MV-4-11 (cell line): ENCODE measurements at places on chromosomes 5 and 9.

DNA sequence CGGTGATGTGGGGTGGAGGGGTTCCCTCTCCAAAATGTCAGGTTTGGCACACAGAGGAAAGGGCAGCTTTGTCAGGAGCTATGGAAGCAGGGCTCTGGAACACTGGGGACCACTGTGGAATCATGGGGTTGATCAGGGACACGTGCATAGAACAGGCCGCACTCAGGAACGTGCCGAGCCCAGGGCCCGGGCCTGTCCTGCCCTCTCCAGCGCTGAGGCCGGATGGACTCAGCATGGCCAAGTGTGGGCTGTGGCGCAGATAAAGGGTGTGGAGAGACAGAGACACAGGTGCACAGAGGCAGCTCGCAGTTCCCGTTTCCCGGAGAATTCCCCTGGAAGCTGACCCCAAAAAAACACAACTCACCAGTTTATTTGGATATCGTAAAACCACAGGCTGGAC is 37.8 kb upstream of the SLC6A3 start:
- no peak for DNase-seq

DNA sequence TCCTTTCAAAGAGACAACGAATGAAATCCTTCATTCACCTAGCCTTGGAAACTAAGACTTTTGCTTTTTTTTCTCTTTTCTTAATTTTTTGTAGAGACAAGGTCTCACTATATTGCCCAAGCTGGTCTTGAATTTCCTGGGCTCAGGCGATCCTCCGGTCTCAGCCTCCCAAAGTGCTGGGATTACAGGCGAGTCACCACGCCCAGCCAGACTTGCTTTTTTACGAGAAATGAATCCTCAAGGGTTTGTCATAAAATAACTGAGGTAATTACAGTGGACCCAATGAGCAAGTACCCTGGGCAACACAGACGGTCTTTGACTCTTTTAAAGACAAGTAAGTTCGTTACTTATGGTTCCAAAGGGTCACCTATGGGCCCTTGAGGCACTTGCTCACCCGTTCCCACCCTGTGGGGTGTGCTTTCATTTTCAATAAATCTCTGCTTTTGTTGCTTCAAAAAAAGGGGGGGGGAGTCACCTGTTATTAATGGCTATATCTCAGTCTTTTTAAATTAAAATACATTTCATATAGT is 70.4 kb downstream of the TRPM6 start:
- no peak for DNase-seq

GRCh38 chr9:79976257-79977073 is 404.7 kb downstream of the TLE4 start:
- no peak for DNase-seq

GRCh38 chr5:169767938-169768337 is 130.9 kb downstream of the DOCK2 start:
- DNase-seq: no peak

GRCh38 chr9:83996126-83996525 is 15.5 kb downstream of the RMI1 start:
- DNase-seq: no peak

- DNase-seq: no peak
These were observed 22.1 kb upstream of the COL5A1 start for GRCh38 chr9:134619448-134619982.

DNA sequence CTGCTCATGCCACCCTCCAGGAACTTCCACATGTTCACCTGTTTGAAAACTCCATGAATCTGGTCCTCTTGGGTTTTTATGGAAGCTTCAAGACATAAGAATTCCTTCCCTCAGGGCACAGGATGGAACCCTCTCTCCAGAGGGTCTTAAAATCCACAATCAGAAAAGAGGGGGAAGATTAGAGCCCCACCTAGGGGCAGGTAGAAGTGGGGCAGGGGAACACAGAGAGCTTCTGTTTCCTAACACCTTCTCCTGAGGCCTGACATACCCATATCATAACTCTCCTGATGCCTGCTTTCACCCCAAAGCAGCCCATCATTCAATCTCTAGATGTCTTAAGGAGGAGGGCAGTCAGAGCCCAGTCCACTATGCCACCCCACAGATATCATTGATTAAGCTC is 1087.7 kb upstream of the ARRDC3 start:
- DNase-seq: no peak

DNA sequence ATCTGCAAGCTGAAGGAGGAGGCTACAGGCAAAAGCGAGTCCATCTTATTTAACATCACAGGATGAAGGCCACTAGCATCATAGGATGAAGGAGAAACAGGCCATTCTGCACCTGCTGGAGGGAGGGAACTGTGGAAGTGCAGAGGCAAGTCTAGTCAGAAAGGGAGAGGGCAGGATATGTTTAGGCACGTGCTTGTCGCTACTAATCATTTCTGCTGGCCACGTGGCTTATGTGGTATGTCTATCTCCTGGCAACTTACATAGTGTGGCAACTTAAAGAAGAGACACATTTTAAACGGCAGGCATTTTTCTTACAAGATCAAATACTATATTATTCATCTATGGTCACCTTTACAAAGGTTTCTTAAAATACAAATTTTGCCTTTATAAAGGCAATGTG is 74.0 kb downstream of the GNAQ start:
- peak; percentile 57 for DNase-seq

- DNase-seq: no peak
These were observed 13.7 kb upstream of the KIF4B start for GRCh38 chr5:154999865-155000264.

GRCh38 chr5:144390133-144390532 is 219.5 kb downstream of the KCTD16 start:
- no peak for DNase-seq

GRCh38 chr5:124444147-124444775 is 302.2 kb downstream of the ZNF608 start:
- DNase-seq: no peak

DNA sequence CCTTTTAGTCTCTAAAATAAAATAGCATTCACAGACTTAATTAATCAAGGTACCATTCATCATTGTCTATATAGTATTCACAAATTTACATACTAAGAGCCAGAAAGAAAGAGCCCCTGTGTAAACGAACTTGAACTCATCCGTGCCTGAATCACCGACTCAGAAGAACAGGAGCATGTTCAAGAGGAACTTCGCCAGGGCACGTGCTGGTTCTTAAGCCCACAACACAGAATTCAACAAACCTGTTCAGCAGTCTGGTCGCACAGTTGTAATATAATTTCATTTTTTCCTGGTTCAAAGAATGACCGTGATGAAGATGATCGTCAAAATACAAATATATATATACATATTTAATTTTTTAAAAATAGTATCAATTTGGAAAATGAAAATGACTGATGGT is 141.9 kb downstream of the CETN3 start:
- no peak for DNase-seq

GRCh38 chr5:62608529-62609511 is 30.2 kb downstream of the LRRC70 start:
- DNase-seq: no peak

DNA sequence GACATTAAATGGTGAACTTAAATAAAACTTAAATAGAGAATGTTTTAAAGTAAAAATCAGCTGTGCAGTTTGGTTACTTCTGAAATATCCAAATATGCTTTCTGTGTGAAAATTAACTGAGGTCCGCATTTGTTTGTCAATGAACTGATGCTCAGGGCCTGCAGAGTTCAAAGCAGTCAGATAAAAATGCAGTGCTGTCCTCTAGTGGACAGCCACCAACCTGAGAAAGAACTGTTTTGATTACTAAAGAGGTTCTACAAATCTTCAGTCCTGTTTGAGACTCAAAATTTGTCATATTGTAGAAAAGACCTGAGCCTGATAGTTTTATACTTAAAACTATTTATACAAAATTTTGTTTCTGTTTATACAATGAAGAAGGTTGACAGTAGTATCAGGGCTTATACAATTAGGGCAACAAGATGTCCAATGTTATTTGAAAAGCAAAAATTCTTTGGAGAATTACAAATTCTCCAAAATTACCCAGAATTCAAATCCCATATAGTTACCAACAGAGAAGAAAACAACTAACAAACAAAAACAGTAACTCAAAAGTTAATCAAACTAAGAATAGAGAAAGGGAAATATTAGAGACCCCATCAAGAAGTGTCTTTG is 232.3 kb upstream of the TBCA start:
- peak; percentile 62 for DNase-seq
